Stimulated activated naive B cell treated with anti-CD40 and anti-IgM and Interleukin-4, amounts not matched to agents 10 μg/mL and 1 μg/mL and 100 μg/mL, for 72 hours (primary cell): ENCODE measurements at places on chromosomes 12 and 14.

DNA sequence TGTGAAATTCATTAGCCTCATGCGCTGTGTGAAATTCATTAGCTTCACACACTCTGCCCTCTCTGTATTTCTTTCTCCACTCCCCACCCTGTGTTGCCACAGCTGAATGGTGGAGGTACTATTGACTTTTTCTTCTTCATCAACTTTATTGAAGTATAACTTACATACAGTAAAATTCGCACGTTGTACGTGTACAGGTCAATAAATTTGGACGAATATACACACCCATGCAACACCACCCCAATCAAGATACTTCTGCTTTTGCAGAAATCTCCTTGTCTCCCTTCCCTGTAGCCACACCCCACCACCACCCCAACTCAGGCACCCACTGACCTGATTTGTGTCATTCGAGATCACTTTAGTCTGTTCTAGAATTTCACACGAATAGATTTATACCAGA, 51.8 kb downstream of the FBXL14 start:
- peaks cover 28% of the 10 kb centered on the region for H3K27me3 ChIP-seq
- H3K36me3 ChIP-seq: no peaks in the 10 kb centered on the region
- no peak overlapping the region for H3K27ac ChIP-seq
- no peaks in the 10 kb centered on the region for H3K4me1 ChIP-seq
- no peak for DNase-seq

DNA sequence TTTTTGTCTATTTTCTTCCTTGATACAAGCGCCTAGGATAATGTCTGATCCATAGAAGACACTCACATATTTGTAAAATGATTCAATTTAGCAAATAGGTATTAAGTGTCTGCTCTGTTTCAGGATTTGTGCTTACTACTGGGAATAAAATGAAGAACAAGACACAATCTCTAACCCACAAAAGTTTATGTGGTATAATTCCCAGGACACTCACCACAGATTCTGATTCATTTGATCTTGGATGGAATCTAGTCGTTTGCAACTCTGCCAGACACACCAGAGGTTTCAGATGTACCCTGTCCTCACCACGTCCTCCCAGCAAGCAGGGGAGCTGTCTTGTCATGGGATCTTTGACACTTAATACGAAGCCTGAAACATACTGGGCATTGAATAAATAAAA, 208.3 kb downstream of the LRIG3 start:
- no peaks in the 10 kb centered on the region for H3K27me3 ChIP-seq
- no peak overlapping the region for H3K27ac ChIP-seq
- no peak for DNase-seq
- H3K36me3 ChIP-seq: no peaks in the 10 kb centered on the region

DNA sequence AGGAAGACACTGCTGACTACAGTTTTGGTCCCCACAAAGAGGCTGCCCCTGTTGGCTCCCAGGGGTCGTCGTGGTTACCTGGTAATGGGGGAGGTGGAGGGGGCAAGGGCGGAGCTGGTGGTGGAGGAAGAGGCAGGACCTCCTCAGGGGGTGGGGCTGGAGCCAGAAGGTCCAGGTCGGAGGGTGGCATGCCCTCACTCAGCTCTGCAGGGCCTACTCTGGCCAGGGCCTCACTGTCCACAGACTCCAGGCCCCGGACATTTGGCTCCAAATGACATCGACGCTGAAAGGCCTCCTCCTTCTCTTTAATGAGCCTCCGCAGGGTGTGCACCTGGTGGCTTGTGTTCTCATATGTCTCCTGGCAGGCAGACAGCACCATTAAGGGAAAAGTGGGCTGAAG, 28.5 kb downstream of the PRPF40B start:
- peaks cover 53% of the 10 kb centered on the region for H3K4me1 ChIP-seq
- H3K4me3 ChIP-seq: no peak overlapping the region
- peak overlapping the region; percentile 75 for H3K27ac ChIP-seq
- H3K27me3 ChIP-seq: no peaks in the 10 kb centered on the region
- DNase-seq: no peak

DNA sequence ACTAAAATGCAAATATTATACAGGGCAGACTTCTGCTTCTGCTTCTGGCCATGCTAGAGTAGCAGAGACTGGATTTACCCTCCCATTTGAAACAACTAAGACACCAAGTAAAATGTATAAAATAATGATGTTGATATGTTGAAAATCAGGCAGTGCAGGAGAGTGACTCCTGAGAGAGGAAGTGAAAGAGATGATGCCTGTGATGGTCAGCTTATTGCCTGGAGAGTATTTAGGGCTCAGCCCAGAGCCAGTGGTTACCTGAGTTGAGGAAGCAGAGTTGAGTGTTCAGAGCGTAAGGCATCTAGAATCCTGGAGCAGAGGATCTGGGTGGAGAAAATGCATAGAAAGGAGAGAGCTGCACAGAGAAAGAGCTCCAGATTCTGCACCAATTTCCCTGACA, 131.8 kb upstream of the C14orf180 start:
- H3K27me3 ChIP-seq: peaks cover 66% of the 10 kb centered on the region
- peaks cover 12% of the 10 kb centered on the region for H3K36me3 ChIP-seq
- no peak overlapping the region for H3K4me3 ChIP-seq
- DNase-seq: no peak
- H3K27ac ChIP-seq: no peak overlapping the region

DNA sequence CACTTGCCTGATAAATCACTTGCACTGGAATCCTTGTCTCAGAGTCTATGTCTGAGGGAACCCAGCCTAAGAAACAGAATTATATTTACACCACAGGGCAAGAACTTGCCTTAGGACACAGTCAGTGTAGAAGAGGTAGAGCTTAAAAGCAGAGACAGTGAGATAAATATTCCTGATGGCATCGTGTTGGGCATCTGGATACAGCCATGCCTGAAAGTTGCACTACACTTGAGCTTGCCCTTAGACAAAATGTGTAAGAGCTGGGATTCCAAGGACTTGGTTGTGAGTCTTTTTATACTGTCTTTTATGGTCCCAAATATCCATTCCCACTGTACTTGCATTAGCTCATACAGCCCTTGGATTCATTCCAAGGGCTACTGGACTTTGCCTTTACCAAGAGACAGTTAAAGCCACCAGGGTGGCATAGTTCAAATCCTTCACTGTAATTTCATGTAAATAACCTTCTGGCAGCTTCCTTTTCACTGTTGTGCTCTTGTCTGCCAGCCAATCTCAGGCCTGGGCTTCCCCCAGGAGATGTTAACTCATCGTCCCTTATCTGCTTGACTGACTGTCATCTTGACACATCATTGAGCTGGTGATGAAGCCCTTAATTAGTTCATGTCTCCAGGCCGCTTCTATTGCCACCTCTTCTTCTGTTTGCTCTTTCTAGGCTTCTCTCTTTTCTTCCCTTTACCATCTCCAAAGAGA, 577.9 kb upstream of the TBX3 start:
- H3K4me3 ChIP-seq: no peak overlapping the region
- H3K36me3 ChIP-seq: no peaks in the 10 kb centered on the region
- no peaks in the 10 kb centered on the region for H3K27me3 ChIP-seq
- H3K27ac ChIP-seq: no peak overlapping the region

DNA sequence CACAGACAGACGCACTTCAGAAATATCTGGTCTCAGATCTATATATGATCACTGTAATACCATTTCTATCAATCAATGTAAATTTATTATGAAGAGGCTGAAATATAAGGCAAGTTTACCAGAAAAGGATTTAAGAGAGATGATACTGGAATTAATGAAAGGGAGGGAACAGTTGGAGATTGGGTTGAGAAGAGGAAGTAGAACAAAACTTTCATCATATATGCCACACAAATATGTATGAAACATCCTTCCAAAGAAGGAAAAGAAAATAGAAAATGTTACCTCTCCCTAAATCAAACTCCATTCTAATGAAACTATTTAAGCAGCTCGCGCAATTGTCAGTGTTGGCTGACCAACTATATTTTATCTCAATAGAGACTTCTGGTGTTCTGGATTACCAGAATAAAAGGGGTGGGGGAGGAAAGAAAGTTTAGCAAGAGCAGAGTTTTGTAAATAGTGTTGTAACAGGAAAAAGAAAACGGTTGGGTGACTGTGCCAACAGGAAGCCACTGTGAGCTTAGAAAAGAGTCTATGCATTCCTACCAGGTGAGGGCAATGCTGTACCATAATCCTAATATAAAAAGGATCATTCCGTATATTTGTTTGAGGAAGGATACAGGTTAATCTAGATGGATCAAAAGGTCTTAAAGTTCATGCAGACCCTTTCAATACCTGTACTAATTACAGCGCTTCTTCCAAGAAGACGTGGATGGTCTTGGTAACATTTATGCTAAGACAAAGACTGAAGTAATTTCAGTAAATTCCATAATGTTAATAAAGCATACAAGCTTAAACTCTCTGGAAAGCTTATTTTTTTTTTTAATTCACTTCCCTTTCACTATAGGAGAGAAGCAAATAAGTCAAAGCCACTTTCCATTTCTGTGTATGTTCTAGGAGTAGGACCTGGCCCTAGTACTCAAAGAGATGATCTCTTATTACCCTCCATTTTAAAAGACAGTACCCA, 14.5 kb upstream of the LLPH start:
- H3K4me3 ChIP-seq: no peak overlapping the region
- no peak for DNase-seq
- peaks cover 12% of the 10 kb centered on the region for H3K4me1 ChIP-seq
- H3K27me3 ChIP-seq: no peaks in the 10 kb centered on the region
- H3K27ac ChIP-seq: peak overlapping the region; percentile 38

- no peak for DNase-seq
- no peak overlapping the region for H3K4me3 ChIP-seq
- peaks cover 12% of the 10 kb centered on the region for H3K27me3 ChIP-seq
- no peaks in the 10 kb centered on the region for H3K36me3 ChIP-seq
- no peaks in the 10 kb centered on the region for H3K4me1 ChIP-seq
Measured at GRCh38 chr12:107225635-107226034, 132.3 kb upstream of the CRY1 start.

DNA sequence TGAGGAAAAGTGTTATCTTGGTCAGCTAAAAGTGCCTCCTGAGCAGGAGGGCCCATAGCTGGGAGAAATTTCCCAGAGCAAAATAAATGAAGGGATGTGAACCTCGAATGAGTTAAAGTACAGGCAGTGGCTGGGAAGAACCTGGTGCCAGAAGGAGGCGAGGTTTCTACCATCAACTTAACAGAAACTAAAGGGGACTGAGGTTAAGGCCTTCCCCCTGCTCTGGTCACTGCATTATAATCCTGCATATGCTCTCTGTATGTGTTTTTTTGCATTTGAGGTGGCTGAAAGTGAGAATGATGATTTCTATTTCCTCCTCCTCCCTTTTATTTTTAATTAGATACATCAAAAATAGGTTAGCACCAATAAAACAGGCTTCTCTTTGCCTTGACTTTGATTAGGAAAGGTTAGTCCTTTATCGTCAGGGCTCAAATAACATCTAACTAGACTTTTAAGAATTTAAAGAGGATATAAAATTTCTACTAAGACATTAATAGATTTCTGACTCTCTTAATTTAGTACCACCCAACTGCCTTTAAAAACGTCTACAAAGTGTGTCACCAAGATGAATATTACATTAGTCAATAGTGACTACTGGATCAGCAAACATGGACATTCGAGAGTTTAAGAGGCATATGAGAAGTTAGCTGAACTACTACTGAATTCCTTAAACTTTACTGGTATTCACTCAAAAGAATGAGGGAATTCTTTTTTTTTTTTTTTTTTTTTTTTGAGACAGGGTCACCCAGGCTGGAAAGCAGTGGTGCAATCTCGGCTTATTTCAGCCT, 49.2 kb downstream of the GALNT4 start:
- H3K36me3 ChIP-seq: no peaks in the 10 kb centered on the region
- H3K27ac ChIP-seq: no peak overlapping the region
- H3K27me3 ChIP-seq: no peaks in the 10 kb centered on the region
- H3K4me1 ChIP-seq: peaks cover 2% of the 10 kb centered on the region

DNA sequence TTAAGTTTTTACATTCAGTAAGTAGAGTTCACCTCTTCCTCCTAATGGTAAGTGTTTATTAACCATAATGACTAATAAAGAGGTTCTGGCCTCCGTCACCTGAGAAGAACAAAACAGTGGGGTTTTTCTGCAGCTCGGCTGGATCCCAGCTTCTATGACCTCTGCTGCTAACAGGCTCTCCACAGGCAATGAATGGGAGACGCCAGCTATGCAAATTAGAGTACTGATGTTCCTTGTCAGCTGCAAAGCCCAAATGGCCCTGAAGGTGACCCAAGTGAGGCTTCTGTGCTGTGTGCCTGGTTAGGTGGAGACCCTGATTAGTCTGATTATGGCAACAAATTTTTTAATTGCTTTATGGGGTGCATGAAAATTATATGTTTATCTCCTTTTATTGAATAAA, 218.1 kb downstream of the APAF1 start:
- no peak overlapping the region for H3K4me3 ChIP-seq
- no peak for DNase-seq
- H3K27ac ChIP-seq: no peak overlapping the region
- H3K27me3 ChIP-seq: no peaks in the 10 kb centered on the region

GRCh38 chr12:93996321-93996720, 152.1 kb upstream of the PLXNC1 start:
- H3K4me3 ChIP-seq: no peak overlapping the region
- no peaks in the 10 kb centered on the region for H3K27me3 ChIP-seq
- no peaks in the 10 kb centered on the region for H3K4me1 ChIP-seq
- H3K36me3 ChIP-seq: peaks cover 3% of the 10 kb centered on the region
- no peak overlapping the region for H3K27ac ChIP-seq

- DNase-seq: no peak
- no peak overlapping the region for H3K4me3 ChIP-seq
- H3K27ac ChIP-seq: no peak overlapping the region
- peaks cover 4% of the 10 kb centered on the region for H3K27me3 ChIP-seq
- H3K4me1 ChIP-seq: no peaks in the 10 kb centered on the region
Measured at GRCh38 chr12:41277100-41277945, 89.2 kb downstream of the PDZRN4 start.

DNA sequence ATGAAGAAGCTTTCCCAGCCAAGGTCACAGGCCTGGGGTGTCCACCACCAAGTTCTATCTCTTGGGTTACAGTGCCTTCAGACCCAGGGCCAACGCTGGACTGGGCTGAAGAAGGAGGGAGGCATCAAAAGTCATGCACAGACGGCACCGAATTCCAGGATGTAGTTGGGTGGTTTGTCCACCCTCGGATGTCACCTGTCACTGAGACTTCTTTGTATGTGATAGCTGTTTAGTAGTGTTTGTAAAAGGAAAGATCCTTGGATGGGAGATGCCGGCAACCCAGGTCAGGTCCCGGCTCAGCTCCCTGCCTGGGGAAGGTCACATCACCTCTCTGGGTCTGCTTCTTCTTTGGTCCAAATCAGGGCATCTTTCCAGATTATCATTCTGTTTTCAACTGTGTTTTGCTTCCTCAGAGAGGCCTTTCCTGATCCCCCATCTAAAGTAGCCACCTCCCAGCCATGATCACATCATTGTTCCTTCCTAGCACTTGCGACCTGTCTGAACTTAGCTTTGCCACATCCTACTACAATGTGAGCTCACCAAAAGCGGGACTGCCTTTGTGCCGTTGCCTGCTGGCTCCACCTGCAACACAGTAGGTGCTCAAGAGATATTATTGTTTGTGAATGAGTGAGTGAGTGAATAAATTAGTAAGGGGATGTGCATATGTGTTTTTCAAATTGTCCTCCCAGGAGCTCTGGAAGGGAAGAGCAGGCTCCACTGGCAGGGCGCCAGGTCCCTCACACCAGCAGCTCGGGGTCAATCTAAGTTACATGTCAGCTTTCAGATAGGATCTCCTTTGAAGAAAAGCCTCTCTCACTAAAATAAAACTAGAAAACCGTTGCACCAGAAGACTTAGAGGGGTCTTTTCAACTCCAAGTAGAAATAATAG, 2.1 kb downstream of the TSPAN11 start:
- H3K36me3 ChIP-seq: no peaks in the 10 kb centered on the region
- DNase-seq: no peak
- H3K4me3 ChIP-seq: no peak overlapping the region
- peaks cover 1% of the 10 kb centered on the region for H3K4me1 ChIP-seq
- H3K27ac ChIP-seq: no peak overlapping the region
- peaks cover 70% of the 10 kb centered on the region for H3K27me3 ChIP-seq
